MV-4-11 (cell line): ENCODE measurements at places on chromosomes 2 and 18.

- peak; percentile 78 for DNase-seq
Measured at GRCh38 chr18:457521-458412, 42.7 kb downstream of the COLEC12 start.

DNA sequence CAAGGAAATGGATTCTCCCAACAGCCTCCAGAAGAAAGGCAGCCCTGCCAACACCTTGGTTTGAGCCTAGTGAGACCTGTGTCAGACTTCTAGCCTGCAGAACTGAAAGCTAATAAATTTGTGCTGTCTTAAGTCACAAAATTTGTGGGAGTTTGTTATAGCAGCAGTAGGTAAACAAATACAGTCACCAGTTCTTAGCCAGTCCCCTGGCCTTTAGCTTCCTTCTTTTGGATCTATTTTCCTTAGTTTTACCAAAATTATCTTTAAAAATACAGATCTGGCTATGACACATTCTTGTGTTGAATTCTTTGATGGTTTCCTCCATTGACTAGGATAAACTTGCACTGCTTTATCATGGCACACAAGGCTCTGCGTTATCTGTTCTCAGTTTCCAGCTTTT is 697.9 kb upstream of the FANCL start:
- no peak for DNase-seq

- DNase-seq: no peak
Measured at GRCh38 chr2:162972383-162972782, 133.8 kb upstream of the KCNH7 start.

DNA sequence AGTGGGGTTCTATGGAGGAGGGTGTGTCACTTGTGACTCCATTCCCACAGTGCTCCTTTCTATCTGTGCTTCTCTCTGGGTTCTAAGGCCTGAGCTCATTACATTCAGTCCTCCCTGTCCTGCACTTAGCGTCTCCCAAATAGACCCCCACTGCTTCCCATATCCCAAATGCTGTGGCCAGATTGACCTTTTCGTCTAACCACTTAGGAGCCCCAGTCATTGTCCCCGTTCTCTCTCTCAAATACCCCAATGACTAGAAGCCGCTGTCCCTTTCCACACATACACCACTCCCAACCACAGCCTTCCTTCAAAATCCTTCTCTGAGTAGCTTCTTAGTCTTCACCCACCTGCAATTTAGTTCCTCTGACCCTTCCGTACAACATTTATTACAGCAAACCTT is 146.5 kb downstream of the TRIM43 start:
- DNase-seq: no peak

DNA sequence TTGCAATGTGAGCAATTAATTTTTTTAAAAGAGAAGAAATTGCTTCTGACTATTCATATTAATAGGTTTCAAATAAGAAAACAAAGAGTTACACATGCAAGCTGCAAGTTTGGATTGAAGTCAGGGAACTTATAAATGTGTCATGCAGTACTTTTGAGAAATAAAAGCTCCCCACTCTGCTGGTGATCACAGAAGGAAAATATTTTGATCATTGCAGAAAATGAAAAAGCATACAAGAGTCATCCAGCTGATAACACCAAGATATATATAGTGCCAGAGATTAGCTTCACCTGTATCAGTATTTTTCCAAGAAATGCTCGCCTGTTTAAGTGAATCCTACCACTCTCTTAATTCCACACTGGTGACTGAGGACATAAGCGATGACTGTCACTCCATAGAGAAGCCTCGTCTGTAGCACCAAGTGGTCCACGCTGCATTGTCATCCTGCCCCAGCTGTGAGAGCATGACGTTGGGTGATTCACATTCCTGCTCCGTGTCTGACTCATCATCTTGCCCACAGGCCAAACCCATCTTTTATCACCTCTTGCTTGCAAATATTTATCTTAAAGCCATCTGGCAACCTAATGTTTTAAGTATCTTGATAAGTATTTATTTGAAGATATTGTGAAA is 178.0 kb downstream of the ASXL3 start:
- DNase-seq: no peak

DNA sequence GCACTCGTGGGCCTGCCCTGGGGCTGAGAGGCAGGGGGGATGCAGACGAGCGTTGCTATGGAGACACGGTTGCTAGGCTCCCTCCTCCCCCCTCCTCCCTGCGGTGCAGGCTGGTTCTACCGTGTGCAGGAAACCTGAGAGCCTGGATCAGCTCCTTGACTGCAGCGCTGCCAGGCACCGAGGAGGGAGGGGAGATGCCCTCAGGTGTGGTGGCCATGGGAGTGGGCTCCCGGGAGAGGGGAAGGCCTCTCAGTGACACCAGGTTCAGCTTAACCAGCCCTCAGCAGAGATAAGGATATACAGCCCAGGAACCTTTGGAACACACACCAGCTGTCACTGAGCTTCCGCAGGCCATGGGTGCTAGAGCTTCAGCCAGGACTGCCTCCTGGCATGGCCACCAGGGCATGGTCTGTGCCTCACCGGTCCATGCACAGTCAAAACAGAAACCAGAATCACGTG is 124.4 kb upstream of the PXDN start:
- DNase-seq: no peak

DNA sequence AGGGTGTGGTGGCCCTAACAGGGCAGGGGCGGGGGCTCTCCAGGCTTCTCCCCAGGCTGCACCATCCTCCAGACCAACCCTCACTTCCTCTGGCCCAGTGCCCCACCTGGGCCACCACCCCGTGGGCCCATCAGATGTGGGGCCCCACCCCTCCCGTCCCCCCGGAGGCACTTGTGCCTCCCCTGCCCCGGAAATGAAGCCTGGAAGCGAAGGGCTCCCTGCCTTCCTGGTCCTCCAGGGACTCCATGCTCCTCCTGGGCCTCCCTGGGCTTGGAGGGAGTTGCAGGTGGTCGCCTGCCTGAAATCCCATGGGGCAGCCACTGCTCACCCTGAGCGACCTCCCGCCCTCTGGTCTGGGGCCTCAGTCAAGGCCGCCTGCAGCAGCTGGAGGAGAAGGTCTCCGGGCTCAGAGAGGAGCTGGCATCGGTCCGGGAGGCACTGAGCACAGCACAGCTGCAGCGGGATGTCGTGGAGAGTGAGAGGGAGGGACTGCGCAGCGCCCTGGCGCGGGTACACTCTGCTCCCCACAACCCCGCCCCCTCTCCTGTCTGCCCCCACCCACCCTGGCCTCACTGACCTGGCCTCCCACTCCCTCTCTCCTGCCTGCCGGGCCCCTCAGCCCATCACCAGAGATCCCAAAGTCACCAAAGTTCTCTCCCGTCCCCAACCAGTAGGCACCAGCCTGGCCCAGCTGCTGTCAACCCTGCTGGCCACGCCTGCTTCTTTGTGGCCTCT is 28.0 kb downstream of the CROCC2 start:
- DNase-seq: no peak

GRCh38 chr2:155722290-155722689 is 610.2 kb downstream of the NR4A2 start:
- no peak for DNase-seq

- no peak for DNase-seq
Measured at GRCh38 chr2:104844807-104845551, 8.9 kb upstream of the POU3F3 start.

- DNase-seq: no peak
Measured at GRCh38 chr2:113876503-113877387, 13.1 kb upstream of the ACTR3 start.

DNA sequence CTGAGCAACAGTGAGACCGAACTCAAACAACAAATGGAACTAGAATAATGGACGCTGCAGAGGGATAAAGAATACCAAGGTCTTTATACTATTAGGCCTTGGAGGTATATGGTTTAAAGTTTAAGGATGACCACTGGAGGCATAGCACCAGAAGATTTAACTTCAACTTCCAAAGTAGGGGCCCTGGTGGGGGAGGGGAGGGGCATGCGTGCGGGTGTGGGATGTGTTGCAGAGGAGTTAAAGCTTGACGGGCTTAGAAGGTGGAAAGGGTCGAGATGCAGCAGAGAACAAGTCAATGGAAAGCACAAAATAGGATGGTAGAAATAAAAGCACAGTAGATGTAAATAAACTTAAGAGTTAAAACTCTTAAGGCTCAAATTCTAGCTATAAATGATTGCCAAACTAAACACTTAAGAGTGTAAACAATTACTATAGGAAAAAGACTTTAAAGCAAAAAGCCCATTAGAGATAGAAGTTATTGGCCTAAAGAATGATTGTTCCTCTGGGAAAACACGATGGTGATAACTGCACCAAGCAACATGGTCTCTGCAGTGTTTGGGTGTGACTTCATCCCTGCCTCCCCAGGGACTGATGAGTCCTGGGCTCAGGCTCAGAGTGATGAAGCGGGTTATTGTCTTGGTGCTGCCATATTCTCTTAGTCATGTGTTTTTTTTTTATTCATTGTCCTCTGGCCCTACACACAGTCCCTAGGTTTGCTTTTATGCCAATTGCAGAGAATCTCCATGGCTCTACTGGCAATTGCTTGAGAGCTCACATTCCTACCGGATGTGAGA is 13.0 kb downstream of the RRM2 start:
- peak; percentile 28 for DNase-seq

DNA sequence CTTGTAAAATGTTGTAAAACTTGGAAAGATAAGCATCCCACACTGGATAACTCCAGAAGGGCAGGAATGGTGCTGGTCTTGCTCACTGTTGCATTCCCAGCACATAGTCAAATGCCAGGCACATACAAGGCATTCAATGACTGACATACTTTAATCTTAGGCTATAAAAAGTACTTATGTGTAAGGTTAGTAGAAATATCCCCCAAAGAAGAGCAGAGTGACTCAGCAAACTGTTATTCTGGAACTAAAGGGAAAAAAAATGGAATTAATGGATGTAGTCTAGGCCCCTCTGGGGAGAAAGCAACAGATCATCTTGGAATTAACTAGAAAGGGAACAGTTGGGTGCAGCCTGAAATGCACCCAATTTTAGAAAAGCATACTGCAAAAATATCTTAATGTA is 9.0 kb downstream of the ZBTB14 start:
- DNase-seq: no peak

GRCh38 chr18:53745224-53745967 is 479.1 kb downstream of the MBD2 start:
- no peak for DNase-seq

DNA sequence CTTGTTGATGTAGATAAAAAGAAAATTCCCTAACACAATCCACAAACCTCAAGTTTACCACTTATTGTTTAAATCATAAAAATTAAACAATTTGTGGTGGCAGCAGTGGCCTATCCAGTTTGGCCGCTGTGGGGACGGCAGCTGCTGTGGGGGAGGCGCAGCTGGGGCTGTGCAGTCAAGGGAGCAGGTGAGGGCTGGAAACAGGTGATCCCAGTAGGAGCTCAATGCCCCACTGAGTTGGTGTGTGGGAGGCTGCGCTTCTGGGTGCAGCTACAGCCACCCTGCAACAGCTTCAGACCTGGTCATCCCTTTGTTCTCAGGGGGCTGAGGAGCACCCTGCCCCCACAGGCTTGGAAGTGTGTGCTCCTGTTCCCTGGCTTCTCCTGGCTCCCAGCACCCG is 266.0 kb upstream of the FSIP2 start:
- DNase-seq: no peak

GRCh38 chr2:180573951-180574350 is 406.5 kb upstream of the UBE2E3 start:
- no peak for DNase-seq

DNA sequence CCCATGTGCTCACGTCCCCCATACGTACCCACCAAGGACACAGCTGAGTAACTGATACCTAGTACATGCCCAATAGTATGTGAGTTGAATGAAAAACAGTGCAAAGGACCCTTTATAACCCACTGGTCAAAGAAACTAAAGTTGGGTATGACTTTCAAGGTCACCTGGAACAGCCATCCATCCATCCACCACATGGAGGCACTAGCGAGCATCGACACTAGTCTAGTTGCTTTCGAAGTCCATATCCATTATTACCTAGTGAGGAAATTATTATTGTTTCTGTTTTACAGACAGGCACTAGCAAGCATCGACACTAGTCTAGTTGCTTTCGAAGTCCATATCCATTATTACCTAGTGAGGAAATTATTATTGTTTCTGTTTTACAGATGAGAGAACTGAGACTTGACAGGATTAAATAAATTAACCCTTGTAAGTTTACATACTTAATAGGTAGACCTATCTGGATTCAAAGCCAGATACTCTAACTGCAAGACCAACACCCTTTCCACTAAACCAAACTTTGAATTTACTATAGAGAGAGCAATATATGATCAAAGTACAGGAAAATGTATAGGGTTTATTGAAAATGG is 233.7 kb downstream of the METTL4 start:
- no peak for DNase-seq

DNA sequence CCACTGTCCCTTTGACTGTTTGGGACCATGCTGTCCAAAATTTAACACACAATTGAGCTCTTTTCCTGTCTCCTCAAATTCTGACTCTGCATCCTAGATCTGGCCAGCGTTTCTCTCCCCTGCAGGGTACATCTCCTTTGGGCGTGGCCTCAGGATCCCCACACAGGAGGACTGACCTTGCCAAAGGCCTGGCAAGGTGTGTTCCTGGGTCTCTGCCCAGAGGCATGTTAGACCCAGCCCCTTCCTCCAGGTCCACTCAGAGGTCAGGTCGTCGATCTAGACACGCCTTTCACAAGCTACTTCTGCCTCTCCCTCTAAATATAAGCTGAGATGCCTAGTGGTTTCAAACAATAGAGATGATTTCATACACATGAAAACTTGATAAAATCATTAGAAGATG is 45.4 kb upstream of the SMIM21 start:
- no peak for DNase-seq
